CD8-positive, alpha-beta T cell (primary cell): ENCODE measurements at places on chromosomes 2 and 18.
A peak's percentile ranks its signal among the peaks of the same experiment; 100 is the strongest.

DNA sequence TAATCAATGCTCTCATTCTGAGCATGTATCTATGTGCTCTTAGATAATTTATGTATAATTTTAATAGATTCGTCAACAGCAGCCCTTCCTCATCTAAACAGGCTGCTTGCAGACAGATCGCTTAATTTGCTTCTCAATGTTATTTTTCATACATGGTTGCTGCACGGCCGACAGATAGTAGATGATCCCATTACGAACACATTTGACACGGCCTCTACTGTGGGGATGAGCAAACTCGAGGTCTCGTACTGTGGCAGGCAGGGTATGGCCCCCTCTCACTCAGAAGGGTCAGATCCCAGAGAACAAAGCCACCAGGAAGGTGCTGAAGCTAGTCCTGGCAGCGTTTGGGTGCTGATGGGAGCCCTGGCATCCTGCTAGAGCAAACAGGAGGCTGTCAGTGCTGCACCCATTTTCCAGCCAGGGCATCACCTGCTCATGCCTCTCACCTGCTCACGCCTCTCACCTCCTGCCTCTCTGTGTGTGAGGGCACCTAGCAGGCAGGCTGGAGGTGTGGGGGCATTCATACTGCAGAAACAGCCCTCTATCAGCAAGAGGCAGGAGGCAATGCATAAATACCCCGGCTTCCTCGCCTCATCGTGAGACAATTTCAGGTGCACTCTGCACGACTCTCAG, 80.0 kb downstream of the KLHL29 start:
- no peak for DNase-seq

DNA sequence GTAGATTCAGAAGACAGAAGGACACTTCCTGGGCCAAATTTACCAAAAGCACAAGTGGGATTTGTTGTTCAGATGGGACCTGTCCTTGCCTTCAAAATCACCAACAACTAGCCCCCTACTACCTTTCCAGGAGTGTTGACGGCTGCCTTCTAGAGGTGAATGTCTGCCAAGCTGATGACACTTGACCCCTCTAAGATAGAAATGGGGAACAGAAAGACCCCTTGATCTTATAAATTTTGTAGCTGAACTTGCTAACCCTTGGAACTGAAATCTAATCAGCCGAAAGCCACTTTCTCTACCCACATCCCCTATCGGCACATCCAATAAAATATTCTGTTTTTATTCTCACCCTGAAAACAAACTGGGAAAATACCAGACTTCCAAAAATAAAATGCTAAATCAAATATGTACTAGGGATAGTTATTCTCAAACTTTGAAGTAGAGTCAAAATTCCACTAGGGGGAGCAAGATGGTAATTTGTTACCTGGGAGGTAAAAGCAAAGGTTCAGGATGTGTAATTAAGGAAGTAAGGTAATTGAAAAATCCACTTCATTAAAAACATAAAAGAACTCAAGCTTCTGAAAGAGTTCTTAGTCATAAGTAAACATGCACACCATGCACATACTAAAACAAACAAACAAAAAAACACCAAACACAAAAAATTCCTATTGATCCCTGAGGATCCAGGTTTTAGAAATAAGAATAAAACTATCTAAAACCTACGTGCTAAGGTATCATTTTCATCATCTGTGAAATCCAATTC, 119.2 kb downstream of the ANKRD44 start:
- DNase-seq, result peak; percentile 86

DNA sequence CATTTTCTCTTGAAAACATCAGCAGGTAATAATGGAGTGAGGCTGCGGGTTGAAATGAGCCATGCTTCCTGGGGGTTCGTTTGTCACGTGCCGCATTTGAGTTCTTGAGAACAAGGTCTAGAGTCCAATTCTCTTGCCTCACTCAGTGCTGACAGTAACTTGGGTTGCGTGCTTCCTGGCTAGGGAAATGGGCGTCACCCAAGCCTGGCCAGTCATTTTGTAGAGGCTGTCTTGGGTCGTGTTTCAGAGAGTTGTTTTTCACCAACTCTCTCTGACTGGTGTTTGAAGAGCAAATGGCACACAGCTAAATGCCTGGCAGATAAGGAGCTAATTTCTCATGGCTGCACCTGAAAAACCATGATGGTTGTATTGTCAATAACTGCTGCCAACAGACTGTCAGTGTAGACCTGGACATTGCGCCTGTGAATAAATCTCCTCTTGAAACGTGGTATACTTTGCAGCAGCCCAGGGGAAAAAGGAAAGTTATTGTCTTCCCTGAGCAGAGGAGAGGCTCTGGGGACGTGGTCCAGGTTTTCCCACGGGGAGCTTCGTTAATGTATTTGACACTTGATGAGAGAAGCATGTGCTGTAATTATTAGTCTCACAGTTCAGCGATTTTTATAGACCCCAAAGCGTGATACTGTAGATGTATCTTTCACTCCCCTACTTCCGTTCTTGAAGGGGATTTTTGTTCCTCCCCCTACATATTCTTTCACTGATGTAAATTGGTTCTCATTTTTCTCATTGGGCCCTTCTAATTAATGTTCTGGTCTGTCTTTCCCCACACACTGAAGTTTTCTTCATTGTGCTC, 196.0 kb downstream of the FHOD3 start:
- DNase-seq, result no peak

DNA sequence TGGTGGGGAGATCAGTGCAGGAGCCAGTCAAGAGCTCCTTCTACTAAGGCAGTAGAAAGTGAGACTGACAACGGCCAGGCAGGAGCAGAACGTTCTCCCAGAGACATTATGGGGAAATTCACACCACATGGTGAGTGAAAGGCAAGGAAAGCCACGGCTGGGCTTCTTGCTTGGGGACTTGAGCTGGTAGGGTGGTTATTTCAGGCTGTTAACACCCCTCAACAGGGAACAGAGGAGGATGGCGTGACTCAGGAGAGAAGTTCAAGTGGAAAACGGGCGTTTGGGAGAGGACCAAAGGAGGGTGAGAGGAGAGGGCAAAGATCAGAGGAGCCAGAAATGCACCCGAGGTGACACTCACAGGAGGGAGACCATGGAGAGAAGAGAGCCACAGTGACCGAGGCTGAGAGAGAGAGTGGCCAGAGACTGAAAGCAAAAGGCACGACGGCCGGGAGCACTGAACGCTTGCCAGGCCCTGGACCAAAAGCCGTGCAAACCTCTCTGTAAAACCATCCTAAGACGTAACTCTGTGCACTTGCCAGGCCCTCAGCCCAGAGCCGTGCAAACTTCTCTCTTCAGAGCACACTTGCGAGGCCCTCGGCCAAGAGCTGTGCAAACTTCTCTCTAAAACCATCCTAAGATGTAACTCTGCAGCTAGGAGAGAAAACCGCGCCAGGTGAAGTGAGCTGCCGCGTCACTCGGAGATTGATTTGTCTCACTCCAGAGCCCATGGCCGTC, 7.7 kb downstream of the TPO start:
- DNase-seq, result no peak

GRCh38 chr18:75654386-75654785, 226.9 kb upstream of the SMIM21 start:
- no peak for DNase-seq

GRCh38 chr2:41853427-41854191, 194.2 kb upstream of the PKDCC start:
- no peak for DNase-seq

DNA sequence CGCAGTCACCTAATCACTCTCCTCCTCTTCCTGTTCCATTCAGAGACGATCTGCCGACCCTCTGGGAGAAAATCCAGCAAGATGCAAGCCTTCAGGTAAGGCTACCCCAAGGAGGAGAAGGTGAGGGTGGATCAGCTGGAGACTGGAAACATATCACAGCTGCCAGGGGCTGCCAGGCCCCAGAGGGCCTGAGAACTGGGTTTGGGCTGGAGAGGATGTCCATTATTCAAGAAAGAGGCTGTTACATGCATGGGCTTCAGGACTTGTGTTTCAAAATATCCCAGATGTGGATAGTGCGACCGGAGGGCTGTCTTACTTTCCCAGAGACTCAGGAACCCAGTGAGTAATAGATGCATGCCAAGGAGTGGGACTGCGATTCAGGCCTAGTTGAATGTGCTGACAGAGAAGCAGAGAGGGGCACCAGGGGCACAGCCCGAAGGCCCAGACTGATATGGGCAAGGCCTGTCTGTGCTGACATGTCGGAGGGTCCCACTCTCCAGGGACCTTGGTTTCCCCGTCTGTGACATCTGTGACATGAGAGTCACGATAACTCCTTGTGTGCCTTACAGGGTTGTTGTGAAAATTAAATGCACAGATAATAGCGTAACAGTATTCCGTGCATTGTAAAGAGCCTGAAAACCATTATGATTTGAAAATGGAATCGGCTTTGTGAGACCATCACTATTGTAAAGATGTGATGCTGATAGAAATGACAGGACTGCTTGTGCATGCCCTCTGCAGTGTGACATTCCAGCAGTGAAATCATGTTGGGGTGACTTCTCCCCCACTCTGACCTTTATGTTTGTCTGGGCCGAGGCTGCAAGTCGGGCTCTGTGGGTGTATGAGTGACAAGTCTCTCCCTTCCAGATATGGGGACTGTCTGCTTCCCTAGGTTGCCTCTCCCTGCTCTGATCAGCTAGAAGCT, 510 bp downstream of the IL1RN start:
- DNase-seq, result no peak

- no peak for DNase-seq
Observed at GRCh38 chr18:56096861-56097260, 508.9 kb upstream of the TCF4 start.

DNA sequence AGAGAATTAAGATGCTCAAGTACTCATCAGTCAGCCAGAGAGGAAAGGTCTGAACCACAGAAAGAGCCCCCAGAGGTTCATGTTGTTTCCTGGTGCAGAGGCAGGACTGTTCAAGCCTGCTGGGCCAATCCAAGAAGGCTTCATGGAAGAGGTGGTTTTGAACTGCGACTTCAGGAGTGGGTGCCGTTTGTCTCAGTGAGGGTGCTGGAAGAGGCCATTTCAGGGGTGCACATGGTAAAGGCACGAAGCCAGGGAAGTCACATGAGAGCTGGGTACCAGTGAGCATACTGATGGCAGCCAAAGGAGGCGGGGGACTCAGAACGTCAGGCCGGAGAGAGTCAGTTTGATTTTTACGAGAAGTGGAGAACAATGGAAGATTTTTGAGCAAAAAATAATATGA, 55.5 kb downstream of the EMILIN2 start:
- DNase-seq, result no peak

- DNase-seq, result no peak
Observed at GRCh38 chr2:165203689-165204559, at the start of gene SCN3A. Gene SCN3A, minus strand, starts transcription at chr2:165204050. Its CDS starts 27,656 bp downstream, at chr2:165176394.
